ENCODE measurements at places on chromosomes 3 and 15.

- DNase-seq: no peak
Measured at GRCh38 chr3:26625187-26625586, 2.6 kb downstream of the LRRC3B start.

DNA sequence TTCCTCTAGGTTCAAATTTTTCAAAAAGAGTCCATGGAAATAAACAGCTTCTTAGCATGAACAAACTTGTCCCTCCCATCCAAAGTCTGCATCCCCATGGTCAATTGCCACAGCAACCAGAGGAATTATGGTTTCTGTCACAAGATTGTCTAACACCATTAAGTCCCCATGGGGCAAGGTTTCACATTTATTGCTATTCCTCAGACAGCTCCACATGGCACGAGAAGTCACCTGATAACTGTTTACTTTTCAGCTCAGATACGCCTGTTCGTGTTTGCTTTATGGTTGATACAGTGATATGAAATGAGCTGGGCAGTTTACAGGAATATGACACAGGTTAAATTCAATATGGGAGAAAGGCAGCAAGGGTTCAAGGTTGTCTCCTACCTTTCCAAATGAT lies 37.9 kb upstream of the MUC13 start:
- no peak for DNase-seq

GRCh38 chr3:134601539-134602439 lies 49.0 kb downstream of the KY start:
- DNase-seq: peak; percentile 56

- DNase-seq: no peak
Measured at GRCh38 chr15:62798536-62798935, 244.0 kb upstream of the TPM1 start.

DNA sequence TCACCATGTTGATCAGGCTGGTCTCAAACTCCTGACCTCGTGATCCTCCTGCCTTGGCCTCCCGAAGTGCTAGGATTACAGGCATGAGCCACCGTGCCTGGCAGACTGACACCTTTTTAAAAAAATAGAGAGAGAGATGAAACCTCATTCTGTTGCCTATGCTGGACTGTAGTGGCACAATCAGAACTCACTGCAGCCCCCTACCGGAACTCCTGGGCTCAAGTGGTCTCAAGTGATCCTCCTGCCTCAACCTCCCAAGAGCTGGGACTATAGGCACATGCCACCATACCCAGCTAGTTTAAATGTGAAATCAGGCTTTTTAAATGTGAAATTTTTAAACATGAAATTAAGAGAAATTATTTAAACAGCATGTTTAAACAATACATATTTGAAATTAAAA lies 265.2 kb upstream of the UBE2E1 start:
- no peak for DNase-seq

All from NCI-H1417 treated with DMSO at 0.1 percent for 48 hours (cell line).